ENCODE measurements at places on chromosomes 4 and X. TPM values are rescaled to one million over a fixed set of nuclear protein-coding genes. Genes with fewer than 3 reads are reported as not detected.

Gene IL21
- total RNA-seq, result not detected

Gene SSX4
- total RNA-seq, result not detected

Gene CACNA1F
- total RNA-seq, result 0.26 TPM

Gene KLF8
- 1.0 TPM for total RNA-seq

Gene UFSP2
- 50.3 TPM for total RNA-seq

Gene VGLL1
- not detected for total RNA-seq

Gene SLC49A3
- total RNA-seq, result 3.9 TPM

Gene WDR1
- total RNA-seq, result 331 TPM

Gene RTL9
- 0.17 TPM for total RNA-seq

Gene DCAF8L2
- not detected for total RNA-seq

Gene KLHL34
- not detected for total RNA-seq

Gene AADAT
- 3.5 TPM for total RNA-seq

Gene STK32B
- 0.50 TPM for total RNA-seq

Gene ATG4A
- 13.5 TPM for total RNA-seq

Gene ITGB1BP2
- 0.51 TPM for total RNA-seq

Gene CSN1S1
- not detected for total RNA-seq

Gene CNGA1
- not detected for total RNA-seq

Gene TKTL2
- total RNA-seq, result not detected

Gene CFI
- 10.2 TPM for total RNA-seq

Gene ITIH6
- total RNA-seq, result not detected

Gene RPS6KA6
- 3.3 TPM for total RNA-seq

Gene CLNK
- total RNA-seq, result not detected

Gene CFAP299
- 16.2 TPM for total RNA-seq

Gene RASL11B
- total RNA-seq, result 0.26 TPM

Gene PPP4R3C
- not detected for total RNA-seq

Gene ENAM
- under 0.01 TPM for total RNA-seq

Gene NAT8L
- total RNA-seq, result 0.26 TPM

Gene RNF4
- total RNA-seq, result 45.6 TPM

Gene STS
- total RNA-seq, result 5.0 TPM

Gene ADRA2C
- 0.26 TPM for total RNA-seq

Gene POLN
- total RNA-seq, result 5.6 TPM

Gene FGFBP1
- total RNA-seq, result not detected

Gene HAND2
- total RNA-seq, result under 0.01 TPM
